ENCODE measurements at places on chromosomes 7 and 10. TPM values are rescaled to one million over a fixed set of nuclear protein-coding genes. Genes with fewer than 3 reads are reported as not detected.

DNA sequence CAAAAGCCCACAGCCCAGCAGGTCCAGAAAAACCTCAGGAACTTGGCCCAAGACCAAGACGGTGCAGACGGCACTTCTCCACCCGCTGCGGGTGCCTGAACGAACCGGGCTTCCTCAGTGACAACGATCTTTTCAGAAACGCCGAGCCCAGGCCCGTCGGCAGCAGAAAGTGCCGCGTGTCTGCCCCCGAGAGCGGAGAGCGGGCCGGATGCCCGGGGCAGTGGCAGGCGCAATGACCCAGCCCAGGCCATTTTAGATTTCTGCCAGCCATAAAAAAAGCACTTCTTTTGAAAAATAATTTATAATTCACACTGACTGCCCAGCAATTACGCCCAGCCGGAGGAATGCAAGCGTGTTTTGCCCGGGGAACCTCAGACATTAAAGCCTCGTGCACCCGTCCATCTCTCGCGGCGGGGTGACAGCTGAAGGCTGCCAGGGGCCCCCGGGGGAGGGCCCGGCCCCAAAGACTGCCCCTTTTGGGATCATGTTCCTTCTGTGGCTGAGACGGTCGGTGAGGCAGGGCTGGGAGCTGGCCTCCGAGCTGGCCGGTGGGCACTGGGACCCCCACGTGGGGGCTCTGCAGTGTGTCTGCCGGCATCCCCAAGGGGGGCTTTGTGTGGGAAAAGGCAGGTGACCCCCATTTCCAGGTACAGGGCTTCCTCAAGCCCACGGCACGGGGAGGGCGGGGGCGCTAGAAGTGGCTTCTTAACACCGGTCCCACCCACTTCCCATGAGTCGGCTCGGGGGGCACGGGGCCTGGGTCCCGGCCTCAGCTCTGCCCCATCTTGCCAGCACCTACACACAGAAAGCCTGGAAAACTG, 71.3 kb upstream of the PDGFA start:
- DNase-seq: peak; percentile 14

The CFAP46 gene
- total RNA-seq: 1.7 TPM

GRCh38 chr10:85515316-85515715, 851.3 kb downstream of the GRID1 start:
- no peak for DNase-seq

The AVL9 gene
- 24.1 TPM for total RNA-seq

Measured in left cardiac atrium (tissue), 4 donors.